ENCODE measurements at places on chromosomes 2 and 18. TPM values are rescaled to one million over a fixed set of nuclear protein-coding genes. Genes with fewer than 3 reads are reported as not detected.
A peak's percentile ranks its signal among the peaks of the same experiment; 100 is the strongest.

DNA sequence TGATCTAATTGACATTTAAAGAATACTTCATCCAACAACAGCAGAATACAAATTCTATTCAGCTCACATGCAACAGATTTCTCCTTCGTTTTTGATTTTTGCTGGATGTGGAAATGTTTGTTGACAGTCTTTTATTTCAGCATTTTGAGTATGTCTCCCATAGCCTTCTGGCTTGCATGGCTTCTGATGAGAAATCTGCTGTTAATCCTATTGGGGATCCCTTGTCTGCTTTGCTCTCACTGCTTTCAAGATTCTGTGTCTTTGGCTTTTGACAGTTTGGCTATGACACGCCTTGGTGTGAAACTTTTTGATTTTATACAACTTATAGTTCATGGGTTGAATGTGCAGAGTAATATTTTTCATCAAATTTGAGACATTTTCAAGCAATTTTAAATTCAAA, 44.7 kb downstream of the TRABD2A start:
- DNase-seq: no peak

DNA sequence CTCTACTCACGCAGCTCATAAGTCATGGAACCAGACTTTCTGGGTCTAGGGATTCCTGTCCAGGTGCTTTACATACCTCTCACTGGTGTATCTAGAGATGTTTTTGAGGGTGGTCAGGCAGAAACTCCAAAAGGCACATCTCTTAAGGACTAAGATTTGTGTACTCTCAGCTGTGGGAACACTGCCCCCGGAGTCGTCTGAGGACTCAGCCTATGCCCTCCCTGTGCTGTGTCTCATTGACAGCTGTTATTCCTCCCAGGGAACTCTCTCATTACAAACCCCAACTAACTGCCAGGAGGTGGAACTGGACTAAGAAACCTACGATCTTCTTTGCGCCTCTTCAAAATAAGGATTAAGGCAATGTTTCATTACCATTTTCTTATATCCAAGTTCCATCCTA, 293.9 kb upstream of the DLGAP1 start:
- no peak for DNase-seq

IL18RAP gene
- total RNA-seq: 5.0 TPM

DNA sequence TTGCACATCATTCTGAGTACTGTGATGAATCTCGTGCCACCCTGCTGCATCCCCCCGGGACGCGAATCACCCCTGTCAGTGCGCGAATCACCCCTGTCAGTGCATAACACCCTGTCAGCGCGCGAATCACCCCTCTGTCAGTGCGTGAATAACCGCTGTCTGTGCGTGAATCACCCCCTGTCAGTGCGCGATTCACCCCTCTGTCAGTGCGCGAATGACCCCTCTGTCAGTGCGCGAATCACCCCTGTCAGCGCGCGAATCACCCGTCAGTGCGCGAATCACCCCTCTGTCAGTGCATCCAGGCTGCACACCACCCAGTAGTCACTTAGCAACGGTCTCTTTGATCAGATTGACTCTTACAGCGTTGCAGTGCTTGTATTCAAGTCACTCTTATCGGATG, 134.4 kb upstream of the TPO start:
- DNase-seq: no peak

TRABD2A gene
- 53.6 TPM for total RNA-seq

DNA sequence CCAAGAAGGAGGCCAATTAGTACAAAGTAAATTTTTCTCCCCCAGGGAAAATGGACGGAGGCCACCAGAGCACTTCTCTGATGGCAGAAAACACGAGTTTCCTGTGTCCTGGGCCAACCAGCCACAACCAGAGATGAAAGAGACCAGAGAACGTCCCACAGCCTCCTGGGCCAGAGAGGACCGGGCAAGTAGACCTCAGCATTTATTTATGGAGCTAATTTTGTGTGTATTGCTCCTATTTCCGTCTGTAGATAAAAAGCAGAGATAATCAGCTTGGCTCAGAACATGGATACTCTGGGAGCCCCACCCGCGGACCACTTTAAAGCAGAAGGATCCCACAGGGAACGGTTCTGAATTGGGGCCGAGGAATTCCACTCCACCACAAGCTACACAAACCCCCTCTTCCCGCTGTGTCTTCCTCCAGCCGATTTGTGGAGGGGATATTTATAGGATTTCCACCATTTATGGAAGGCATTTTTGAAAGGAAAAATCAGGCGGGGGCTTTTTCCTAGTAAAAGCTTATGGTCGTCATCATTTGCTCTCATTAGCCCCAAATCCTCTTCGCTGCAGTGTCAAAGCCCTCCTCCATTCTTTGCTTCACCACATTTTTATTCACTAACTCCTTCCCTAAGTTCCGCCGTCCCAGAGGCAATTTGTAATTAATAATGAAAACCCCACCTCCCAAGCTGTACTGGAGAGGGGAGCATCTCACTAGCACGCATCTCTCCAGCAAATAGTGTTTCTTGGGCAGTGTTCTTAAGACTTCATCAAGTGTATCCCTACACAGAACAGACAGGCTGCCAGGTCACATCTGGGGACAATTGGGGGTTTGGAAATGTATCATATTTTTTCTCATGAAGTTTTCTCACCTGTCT, 43.7 kb upstream of the TWIST2 start:
- no peak for DNase-seq

GRCh38 chr2:21026479-21027282, 17.2 kb downstream of the APOB start:
- DNase-seq: no peak

BOLL gene
- not detected for total RNA-seq

- DNase-seq: peak; percentile 58
Measured at GRCh38 chr2:7649461-7650228, 732.4 kb downstream of the RNF144A start.

Data from Peyer's patch (tissue), 4 donors.